ENCODE measurements at places on chromosomes 2 and 18. TPM values are rescaled to one million over a fixed set of nuclear protein-coding genes. Genes with fewer than 3 reads are reported as not detected.

DNA sequence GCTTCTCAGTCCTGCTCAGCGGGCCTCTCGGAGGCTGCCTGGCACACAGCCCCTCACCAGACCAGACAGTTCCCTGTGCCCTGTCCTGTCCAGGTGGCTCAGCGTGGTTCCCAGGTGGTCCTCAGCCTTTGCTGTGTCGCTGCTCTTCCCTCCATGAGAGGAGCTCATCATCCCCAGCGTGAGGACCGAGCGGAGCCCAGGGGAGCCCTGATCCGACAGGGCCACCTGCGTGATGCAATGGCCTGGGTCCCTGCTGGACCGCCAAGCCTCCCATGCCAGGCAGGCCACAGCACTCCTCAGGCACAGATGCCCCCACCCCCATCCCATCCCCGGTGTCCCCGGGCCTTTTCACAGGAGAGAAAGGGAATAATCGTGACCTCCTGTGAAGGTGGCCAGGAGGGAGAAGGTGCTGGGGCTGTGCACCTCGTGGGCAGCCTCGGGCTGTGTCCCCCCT lies 4.3 kb downstream of the GPC1 start:
- DNase-seq: no peak

DNA sequence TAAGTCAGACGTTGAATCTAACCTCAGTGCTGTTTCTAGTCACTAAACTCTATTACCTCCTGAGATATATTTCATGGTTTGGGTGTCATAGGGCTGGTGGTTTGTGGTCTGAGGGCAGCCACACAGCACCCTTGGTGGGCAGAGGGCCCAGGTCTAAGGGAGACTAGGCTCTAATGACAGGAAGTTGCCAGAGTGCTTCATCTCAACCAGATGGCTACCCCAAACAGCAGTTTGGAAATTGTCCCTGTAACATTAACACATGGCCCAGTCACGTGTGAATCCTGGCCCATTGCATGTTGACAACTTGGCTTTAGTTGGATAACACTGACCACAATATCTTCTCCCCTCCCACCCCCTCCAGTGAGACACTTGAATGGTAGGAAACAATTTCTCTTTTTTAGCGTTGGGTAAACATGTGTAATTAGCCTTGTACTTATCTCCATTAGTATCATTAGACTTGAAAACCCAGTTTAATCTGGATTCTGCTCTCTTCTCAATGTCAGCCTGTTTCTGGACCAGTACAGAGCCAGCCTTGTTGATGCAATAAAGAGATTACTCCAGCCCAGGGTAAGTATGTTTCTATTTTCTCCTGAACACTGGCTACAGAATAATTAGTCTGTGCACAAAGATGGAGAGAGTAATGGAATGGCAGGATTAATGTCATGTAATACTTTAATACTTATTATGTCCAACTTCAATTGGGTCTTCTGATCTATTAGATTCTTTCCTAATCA lies 187.8 kb upstream of the SIX3 start:
- no peak for DNase-seq

- DNase-seq: peak; percentile 76
These were observed 6.7 kb upstream of the ADCY3 start for GRCh38 chr2:24926602-24927252.

DNA sequence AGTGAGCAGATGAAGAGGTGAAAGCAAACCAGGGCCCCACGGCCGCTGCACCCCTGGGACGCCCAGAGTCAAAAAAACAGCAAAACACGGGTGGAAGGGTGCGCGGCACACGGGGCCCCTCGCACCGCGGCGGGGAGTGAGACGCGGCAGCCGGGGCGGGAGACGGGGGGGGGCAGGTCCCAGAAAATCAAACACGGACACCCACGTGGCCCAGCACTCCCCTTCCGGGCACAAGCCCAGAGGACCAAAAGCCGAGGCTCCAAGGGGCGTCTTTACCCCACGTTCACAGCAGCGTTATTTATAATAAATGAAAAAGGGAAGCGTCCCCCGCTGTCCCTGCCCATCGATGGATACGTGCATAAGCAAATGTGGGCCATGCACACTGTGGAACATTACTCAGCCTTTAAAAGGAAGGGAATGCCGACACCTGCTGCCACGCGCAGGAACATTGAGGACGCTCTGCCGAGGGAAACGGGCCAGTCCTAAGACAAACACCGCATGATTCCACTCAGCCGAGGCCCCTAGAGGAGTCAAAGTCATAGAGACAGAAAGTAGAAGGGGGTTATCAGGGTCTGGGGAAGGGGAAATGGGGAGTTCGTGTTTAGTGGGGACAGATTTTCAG lies 677 bp upstream of the COPS9 start:
- no peak for DNase-seq

DNA sequence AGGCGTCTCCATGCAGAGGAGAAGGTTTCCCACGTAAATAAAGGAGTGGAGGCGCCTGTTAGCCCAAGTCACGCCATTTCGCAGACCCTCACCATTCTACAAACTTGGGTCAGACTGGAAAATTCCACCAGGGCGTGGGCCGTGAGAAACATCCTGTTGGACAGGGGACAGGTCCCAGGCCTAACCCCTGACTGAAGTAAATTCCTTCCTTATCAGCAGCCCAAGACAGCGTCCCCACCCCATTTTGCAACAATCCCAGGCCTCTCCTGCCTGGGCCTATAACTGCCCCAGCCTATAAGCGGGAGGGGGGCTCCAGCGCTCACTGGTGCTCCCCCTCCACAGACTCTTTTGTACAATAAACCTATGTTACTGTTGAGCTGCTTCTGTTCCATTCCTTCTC lies 57.3 kb upstream of the CBLN2 start:
- no peak for DNase-seq

DNA sequence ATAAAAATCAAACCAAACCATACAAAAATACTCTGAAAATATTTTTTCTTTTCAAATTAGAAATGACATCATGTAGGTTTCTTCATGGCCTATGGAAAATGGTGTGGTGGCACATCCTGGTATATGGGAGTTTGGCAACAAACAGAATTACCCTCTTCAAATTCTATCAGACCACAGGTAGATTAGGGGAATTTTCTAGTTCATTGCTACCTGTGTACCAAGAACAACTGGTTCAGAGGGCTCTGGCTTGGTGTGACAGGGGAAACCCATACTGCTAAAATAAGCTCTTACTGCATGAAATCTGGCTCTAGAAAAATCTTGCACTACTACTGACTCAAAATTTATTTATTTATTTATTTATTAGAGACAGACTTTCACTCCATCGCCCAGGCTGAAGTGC lies 63.4 kb upstream of the PELI1 start:
- DNase-seq: no peak

The TTN gene
- total RNA-seq: 3.9 TPM

The CHRND gene
- total RNA-seq: not detected

The EGR4 gene
- total RNA-seq: not detected

The TUBB8B gene
- total RNA-seq: not detected

The MALL gene
- total RNA-seq: 31.6 TPM

The SIX2 gene
- 1.2 TPM for total RNA-seq

All from ureter (tissue), 1 donor.